Effector CD8-positive, alpha-beta T cell (primary cell): ENCODE measurements at places on chromosomes 6 and 20.

- no peak for DNase-seq
Observed at GRCh38 chr6:111258615-111259088, 171.3 kb downstream of the SLC16A10 start.

GRCh38 chr6:135306740-135307420 lies 125.8 kb downstream of the MYB start:
- no peak for DNase-seq

GRCh38 chr6:36963451-36964290 lies 9.1 kb downstream of the PI16 start:
- no peak for DNase-seq

- no peak for DNase-seq
Observed at GRCh38 chr6:131172222-131172621, 37.0 kb downstream of the AKAP7 start.

DNA sequence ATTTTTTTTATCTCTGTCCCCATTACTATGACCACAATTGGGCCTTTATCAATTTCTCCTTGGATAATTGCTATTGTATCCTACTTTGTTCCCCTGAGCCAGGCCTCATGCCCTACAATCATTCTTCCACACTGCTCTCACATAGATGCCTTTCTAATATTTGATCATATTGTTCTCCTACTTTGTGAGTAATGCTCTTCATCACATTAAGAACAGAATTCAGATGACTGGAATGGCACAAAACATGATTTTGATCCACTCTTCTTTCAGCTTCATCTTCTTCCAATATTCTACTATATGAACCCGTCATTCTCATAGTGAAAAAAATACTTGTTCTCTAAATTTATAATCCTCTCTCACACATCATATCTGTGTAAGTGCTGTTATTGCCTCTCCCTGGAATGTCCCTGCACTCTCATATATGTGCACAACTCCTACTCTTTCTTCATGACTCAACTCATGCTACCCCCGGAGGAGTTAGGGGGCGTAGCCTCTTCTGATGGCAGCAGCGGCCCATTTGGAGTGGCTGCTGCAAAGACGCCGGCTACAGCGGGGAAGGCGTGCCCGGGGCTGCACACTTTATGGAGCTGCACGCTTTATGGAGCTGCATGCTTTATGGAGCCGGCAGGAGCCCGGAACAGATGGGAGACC lies 25.3 kb upstream of the HACE1 start:
- DNase-seq: no peak

DNA sequence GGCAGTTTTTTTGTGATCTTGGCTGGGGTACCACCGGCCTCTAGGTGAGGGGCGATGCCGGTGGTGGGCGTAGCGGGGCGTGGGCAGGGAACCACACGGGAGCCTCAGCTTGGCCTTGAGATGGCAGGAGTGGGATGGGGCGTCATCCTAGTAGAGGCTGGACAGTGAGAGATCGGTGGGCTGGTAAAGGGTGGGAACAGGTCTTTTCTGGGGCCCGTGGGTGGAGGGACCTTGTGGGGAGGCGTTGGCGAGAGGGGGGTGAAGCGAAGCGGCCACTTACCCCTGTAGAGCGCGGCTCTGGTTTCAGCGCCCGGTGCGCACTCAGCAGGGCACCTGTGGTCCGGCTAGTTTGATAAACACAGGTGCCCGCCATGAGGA lies 12.0 kb downstream of the ITPR3 start:
- no peak for DNase-seq

DNA sequence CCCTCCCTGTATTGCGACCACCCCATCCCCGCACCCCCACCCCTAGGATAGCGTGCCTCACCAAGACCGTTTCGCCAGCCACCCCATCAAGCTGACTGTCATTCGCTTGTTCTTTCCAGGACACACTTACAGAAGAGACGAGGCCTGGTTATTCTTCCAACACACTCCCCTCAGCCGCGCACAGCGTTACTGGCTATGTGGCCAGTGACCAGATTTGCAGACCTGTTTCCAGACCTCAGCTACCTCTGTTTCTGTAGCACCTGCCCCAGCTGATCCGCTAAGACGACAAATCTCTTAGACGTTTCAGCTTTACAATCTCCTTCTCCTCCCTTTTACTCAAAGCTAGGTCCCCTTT lies 26.1 kb downstream of the HLA-F start:
- no peak for DNase-seq

DNA sequence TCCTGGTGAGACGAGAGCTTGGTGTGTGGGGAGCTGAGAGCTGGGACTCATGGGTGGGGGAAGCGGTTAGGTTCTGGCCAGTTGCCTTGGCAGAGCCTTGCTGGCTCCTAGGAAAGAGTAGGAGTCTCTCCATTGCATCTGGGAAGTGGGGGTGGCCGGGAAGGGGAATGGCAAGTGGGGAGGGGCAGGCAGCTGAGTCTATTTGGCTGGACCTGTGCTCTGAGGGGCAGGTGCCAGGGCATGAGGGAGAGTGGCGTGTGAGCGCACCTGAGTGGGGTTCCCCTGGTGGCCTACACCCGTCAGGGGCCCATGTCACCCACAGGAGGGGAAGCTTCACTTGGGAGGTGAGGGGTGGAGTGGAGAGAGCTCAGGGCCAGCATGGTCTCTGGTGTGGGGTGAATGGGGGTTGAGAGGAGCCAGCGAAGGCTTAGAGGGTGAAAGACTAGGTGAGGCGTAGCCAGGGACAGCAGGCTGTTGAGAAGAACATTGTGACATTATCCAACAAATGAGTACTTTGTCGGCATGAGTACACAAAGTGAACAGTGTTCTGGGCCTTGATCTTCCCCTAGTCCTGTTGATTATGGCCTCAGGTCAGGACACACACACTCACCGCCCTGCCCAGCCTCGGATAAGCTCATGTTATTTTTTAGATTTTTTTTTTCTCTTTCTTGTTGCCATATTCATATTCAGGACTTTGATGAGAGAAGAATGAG lies 59.8 kb downstream of the FAM120B start:
- no peak for DNase-seq

GRCh38 chr20:45836841-45837240 lies 3.2 kb downstream of the SNX21 start:
- no peak for DNase-seq
